ENCODE measurements at places on chromosomes 2 and 18.

GRCh38 chr2:29260142-29260772, 145.0 kb downstream of the CLIP4 start:
- DNase-seq: no peak

- no peak for DNase-seq
Measured at GRCh38 chr2:40820319-40820718, 368.4 kb upstream of the SLC8A1 start.

GRCh38 chr2:11298592-11298991, 45.8 kb downstream of the ROCK2 start:
- no peak for DNase-seq

- no peak for DNase-seq
Measured at GRCh38 chr2:177239932-177240630, 24.4 kb downstream of the NFE2L2 start.

GRCh38 chr2:197309691-197310231, 819 bp downstream of the ANKRD44 start:
- DNase-seq: no peak

DNA sequence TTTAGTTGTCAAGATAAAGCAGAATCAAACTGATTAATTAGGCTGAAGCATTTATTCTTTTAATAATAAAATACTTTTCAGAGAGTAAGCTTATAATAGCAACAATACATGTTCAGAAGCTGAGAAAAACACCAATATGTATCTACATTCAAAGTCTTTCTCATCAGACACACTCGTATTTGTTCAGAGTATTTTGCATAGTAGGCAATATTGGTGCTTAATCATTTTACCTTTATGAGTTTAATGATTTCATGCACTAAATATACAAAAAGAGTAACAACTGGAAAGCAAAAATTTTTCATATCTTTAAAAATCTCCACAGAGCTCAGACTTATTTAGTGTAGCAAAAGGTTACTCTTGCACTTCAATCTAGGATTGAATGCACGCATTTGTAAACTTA, 313.9 kb downstream of the ZEB2 start:
- no peak for DNase-seq

DNA sequence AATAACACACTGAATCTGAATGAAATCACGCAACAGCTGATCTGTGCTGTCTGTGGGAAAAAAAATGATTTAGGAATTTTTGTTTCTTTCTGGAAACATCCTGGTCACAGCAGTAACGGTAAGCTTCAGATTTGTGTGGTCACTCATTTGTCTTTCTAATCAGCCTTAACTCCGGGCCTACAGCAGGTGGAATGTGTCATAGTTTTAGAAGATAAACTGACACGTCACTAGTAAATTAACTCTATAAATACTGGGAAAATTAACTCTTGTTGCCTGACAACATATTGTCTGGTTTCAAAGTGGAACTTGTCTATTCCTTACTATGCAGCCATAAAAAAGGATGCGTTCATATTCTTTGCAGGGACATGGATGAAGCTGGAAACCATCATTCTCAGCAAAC, 58.1 kb upstream of the NCK2 start:
- no peak for DNase-seq

- DNase-seq: no peak
Measured at GRCh38 chr2:26477911-26478253, at the start of gene OTOF. OTOF (minus strand) TSS chr2:26478124.

DNA sequence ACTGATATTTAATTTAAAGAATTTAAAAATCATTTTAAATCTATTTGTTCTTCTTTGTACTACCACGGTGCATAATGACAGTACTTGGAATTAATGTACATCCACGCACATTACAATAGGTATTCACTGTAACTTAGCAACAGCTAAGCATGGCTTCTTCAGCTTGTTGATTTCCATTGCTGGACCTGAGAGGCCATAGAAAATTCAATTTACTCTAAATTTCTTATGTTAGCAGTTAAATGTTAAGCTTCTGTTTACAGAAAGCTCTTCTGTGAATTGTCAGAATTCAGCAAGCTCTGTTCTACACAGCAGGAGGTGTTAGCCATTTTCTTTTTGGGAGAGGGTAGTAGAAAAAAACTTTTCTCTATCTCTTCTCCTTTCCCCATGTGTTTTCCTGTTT, 1149.3 kb upstream of the CDH2 start:
- no peak for DNase-seq

- no peak for DNase-seq
Measured at GRCh38 chr2:159471340-159471739, 145.0 kb downstream of the BAZ2B start.

GRCh38 chr2:75454241-75454620, 106.5 kb downstream of the EVA1A start:
- no peak for DNase-seq
